ENCODE measurements at places on chromosomes 2 and 18.

DNA sequence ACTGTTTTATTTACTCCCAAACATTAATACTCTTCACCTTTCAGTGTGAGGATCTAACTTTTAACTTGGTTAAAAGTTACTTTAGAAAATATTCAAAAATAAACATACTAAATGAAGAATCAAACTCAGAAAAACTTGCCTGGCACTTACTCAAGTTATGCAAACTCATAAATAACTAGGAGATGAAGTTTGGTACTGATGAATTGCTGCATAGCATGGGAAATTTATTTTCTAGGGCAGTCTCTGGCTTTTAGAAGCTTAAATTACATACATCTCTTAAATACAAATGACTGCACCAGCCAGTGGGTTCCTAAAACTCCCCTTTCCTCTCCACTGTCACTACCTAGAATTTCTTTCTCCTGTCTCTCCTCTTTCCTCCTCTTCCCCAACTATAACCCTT is 46.7 kb upstream of the CREB1 start:
- H3K4me3 ChIP-seq = no peak overlapping the region
- H3K4me1 ChIP-seq = 0 out of 2 replicates have a peak, but pooled peaks cover 2% of the 10 kb centered on the region
- no peaks in the 10 kb centered on the region for H3K27me3 ChIP-seq
- no peak for DNase-seq
- H3K36me3 ChIP-seq = no peaks in the 10 kb centered on the region
- H3K27ac ChIP-seq = no peak overlapping the region

GRCh38 chr2:171778515-171778914 is 91.2 kb downstream of the DYNC1I2 start:
- no peak for DNase-seq
- no peaks in the 10 kb centered on the region for H3K36me3 ChIP-seq
- H3K27ac ChIP-seq = no peak overlapping the region
- H3K4me1 ChIP-seq = no peaks in the 10 kb centered on the region

DNA sequence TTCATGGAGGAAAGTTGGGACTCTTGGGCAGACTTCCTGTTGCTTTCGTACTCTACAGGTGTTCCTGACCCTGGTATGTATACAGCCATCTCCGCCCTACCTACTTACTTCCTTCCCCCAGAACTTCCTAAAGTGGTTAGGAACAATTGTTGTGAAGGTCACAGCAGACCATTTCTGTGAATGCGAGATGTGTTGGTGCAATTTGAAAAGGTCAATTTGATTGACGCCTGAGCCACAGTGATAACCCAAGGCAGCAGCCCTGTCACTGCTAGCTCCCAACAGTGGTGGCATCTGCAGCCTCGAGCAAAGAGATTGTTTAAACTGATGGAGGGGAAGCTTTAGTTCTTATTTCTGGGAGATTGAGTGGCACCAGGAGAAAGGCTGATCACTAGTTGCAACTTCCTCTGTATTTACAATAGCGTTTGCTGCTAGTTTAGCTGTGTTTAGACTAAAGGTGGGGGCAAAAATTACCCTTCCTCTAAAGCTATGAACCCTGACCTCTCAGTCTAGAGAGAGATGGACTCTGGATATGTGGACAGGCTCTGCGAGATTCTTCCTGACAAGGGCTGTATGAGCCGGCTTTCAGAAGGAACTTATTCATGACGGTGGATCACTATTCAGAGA is 78.3 kb upstream of the MAP4K3 start:
- no peak overlapping the region for H3K4me3 ChIP-seq
- H3K36me3 ChIP-seq = no peaks in the 10 kb centered on the region
- no peaks in the 10 kb centered on the region for H3K27me3 ChIP-seq
- no peak for DNase-seq

DNA sequence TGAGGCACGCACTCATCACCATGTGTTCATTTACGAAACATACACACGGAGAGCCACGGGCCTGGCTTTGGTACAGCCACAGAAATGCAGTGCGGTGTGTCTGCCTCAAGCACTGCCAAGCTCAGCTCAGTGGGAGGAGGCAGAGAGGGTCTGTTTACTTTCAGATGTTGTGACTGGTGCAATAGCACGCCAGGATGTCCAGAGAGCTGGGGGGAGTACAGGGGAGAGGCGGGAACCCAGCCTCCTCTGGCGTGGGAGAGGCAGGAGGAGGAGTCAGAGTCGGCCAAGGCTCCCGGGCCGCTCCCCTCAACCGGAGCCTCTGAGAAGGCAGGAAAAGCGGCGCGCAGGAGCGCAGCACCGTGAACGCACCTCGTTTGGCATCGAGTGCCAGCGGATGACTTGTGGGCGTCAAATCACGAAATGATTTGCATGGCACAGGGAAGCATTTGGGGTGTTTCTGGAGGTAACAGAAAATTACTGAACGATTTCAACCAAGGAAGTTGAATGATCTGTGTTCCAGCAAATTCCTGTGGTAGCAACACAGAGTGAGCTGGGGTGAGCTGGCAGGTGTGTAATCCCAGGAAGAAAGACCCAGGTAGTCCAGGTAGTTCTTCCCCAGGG is 143.0 kb downstream of the ZNF516 start:
- no peak for DNase-seq
- peaks cover 6% of the 10 kb centered on the region for H3K4me1 ChIP-seq
- H3K27ac ChIP-seq = no peak overlapping the region
- no peaks in the 10 kb centered on the region for H3K27me3 ChIP-seq
- H3K4me3 ChIP-seq = no peak overlapping the region

DNA sequence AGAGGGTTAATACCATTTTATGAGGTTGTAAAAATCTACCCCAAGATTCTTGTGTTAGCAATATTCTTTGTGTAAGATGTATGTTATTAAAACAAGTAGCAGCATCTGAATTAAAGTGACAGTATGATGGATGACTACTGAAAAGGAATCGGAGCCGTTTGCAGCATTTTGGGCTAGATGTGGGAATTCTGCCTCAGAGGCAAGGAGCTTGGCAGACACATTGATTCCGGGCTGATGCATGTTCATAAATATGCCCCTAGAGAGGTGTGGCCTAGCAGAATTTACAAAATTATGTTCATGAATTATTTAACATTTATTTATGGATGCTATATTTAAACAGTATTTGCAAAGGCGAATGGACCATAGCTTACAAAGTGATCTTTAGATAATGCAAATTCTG is 389.0 kb upstream of the ETAA1 start:
- H3K36me3 ChIP-seq = no peaks in the 10 kb centered on the region
- no peak overlapping the region for H3K4me3 ChIP-seq
- H3K4me1 ChIP-seq = no peaks in the 10 kb centered on the region
- H3K27ac ChIP-seq = no peak overlapping the region
- no peaks in the 10 kb centered on the region for H3K27me3 ChIP-seq

- DNase-seq = no peak
- H3K27me3 ChIP-seq = no peaks in the 10 kb centered on the region
- no peaks in the 10 kb centered on the region for H3K36me3 ChIP-seq
- 0 out of 2 replicates have a peak, but pooled peaks cover 2% of the 10 kb centered on the region for H3K4me1 ChIP-seq
- H3K4me3 ChIP-seq = no peak overlapping the region
These were observed 67.0 kb upstream of the TMEM200C start for GRCh38 chr18:5962362-5962761.

DNA sequence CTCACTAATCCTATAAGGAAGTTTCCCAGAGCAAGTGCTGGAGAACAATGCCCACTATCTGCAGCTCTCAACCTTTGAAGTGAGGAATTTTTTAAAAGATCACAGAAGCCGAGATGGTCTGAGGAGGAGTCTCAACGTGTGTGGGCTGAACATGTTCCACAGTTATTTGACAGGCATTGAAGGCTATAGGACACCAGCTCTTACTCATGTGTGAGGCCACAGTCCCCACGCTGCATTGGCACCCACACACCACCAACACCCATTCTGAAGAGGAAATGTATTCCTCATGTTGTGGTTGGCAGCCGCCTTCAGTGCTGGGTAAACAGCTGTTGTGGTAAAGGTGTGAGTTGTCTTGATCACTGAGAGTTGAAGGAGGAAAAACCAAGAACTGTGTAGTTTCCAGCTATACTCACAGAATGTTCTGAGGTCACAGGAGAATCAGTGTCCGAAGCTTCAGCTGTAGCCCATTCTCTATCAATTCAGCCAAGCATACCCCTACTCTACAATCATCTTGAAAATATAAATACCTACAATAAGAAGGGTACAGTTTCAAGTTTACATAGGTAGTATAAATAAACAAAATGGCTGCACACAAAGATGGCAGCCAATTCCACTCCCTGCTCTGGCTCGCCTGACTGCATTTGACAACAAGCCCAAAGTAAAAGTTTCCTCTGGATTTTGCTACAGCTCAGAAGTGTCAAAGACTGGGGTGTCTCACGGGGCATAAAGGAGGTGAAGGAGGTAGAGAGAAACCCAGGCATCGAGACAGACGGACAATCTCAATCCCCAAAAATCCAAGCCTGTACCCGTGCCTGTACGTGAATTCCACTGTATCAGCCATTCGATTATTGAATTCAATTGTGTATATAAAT is 12.1 kb downstream of the CD226 start:
- H3K36me3 ChIP-seq = no peaks in the 10 kb centered on the region
- no peak overlapping the region for H3K27ac ChIP-seq
- H3K4me3 ChIP-seq = no peak overlapping the region
- DNase-seq = no peak

DNA sequence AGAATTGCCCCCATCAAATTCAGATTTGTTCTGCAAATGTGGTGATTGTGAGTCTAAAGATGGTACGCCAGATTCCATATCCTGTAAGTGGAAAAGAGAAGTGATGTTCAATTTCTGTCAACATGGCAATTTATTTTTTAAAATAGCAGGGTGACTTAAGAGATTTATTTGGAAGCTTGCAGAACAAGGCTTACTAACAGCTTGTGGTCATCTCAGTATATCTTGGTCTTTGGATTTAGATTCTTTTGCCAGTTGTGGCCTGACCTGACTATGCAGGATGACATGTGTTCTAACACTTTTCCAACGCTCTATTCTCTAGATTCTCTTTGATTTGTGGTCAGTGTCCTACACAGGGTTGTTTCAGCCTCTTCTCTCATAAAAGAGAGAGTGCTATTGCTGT is 74.4 kb downstream of the MAP3K20 start:
- H3K27ac ChIP-seq = no peak overlapping the region
- DNase-seq = no peak

- H3K4me3 ChIP-seq = peak overlapping the region; percentile 86
- no peaks in the 10 kb centered on the region for H3K36me3 ChIP-seq
- peaks cover 15% of the 10 kb centered on the region for H3K4me1 ChIP-seq
- DNase-seq = no peak
- H3K27me3 ChIP-seq = peaks cover 4% of the 10 kb centered on the region
These were observed 1.5 kb downstream of the SFXN5 start for GRCh38 chr2:73069855-73070642.

GRCh38 chr2:112824694-112825085 is 11.9 kb downstream of the IL1B start:
- peaks cover 2% of the 10 kb centered on the region for H3K27me3 ChIP-seq
- no peaks in the 10 kb centered on the region for H3K4me1 ChIP-seq
- H3K4me3 ChIP-seq = no peak overlapping the region
- no peaks in the 10 kb centered on the region for H3K36me3 ChIP-seq
- no peak for DNase-seq

DNA sequence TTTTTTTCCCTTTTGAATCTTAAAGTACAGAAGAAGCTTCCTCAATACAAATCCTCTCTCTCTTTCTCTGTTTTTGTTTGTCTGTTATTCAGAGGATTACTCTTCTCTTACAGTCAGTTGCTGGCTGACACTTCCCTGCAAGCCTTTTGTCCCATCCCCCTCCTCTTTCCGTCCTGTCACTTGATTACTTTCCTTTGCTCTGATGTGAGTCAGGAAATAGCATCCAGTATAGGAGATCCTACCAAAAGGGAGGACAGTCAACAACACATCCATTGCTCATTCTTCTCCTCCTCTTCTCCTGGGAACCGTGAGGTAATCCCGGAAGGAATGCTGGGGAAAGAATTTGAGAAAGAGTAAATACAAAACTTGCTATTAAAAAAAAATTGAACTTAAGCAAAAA is 79.3 kb upstream of the SCN7A start:
- H3K27me3 ChIP-seq = no peaks in the 10 kb centered on the region
- H3K36me3 ChIP-seq = no peaks in the 10 kb centered on the region
- DNase-seq = no peak
- no peak overlapping the region for H3K4me3 ChIP-seq
- H3K27ac ChIP-seq = no peak overlapping the region
- no peaks in the 10 kb centered on the region for H3K4me1 ChIP-seq

GRCh38 chr2:241103176-241103595 is 1.1 kb upstream of the MTERF4 start:
- no peaks in the 10 kb centered on the region for H3K27me3 ChIP-seq
- peaks cover 5% of the 10 kb centered on the region for H3K4me1 ChIP-seq
- no peak for DNase-seq
- peaks cover 9% of the 10 kb centered on the region for H3K36me3 ChIP-seq
- no peak overlapping the region for H3K27ac ChIP-seq

GRCh38 chr2:22167256-22167655 is 1043.5 kb downstream of the TDRD15 start:
- H3K4me3 ChIP-seq = no peak overlapping the region
- no peaks in the 10 kb centered on the region for H3K36me3 ChIP-seq
- H3K27ac ChIP-seq = no peak overlapping the region
- no peaks in the 10 kb centered on the region for H3K4me1 ChIP-seq

- no peak overlapping the region for H3K4me3 ChIP-seq
- H3K4me1 ChIP-seq = no peaks in the 10 kb centered on the region
- no peak overlapping the region for H3K27ac ChIP-seq
These were observed 250.9 kb downstream of the IRS1 start for GRCh38 chr2:226548732-226549131.

DNA sequence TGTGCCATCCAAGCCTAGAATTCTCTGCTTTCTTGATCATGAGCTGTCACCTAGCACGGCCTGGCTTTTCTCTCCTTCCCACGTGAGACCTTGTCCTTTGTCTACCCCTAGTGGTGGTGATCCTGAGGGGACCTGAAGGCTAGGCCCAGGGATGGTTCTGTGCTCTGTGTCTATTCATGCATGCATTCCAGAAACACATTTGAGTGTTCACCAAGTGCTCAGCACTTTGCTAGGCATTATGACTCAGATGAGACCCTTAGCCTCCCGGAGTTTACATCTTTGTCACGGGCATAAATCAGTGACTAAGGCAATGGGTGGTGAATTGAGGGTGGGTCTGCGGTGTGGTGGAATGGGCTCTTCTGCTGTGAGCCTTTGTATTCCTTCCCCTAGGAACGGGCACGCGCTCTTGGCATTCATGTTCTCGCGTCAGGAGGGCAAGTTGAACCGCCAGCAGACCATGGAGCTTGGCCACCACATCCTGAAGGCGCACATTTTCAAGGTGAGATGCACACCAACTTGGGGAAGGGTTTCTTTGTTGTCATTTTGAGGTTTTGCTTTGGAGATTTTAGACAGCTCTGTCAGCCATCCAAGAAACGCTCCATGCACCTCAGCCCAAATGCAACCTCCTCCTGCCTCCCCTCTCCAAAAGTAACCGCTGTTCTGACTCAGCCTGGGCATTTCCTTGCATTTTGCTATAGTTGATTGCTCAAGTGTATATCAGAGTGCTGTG is 100.9 kb downstream of the WDSUB1 start:
- H3K4me3 ChIP-seq = no peak overlapping the region
- H3K36me3 ChIP-seq = no peaks in the 10 kb centered on the region
- no peaks in the 10 kb centered on the region for H3K4me1 ChIP-seq
- H3K27me3 ChIP-seq = no peaks in the 10 kb centered on the region

GRCh38 chr18:52045946-52046675 is 293.9 kb upstream of the DCC start:
- H3K36me3 ChIP-seq = no peaks in the 10 kb centered on the region
- H3K27ac ChIP-seq = no peak overlapping the region
- H3K4me3 ChIP-seq = no peak overlapping the region
- H3K27me3 ChIP-seq = no peaks in the 10 kb centered on the region
- no peaks in the 10 kb centered on the region for H3K4me1 ChIP-seq

- no peak overlapping the region for H3K4me3 ChIP-seq
- DNase-seq = no peak
- H3K27me3 ChIP-seq = no peaks in the 10 kb centered on the region
- H3K27ac ChIP-seq = no peak overlapping the region
- no peaks in the 10 kb centered on the region for H3K36me3 ChIP-seq
These were observed 136.8 kb downstream of the MEP1B start for GRCh38 chr18:32326450-32327308.

- H3K27me3 ChIP-seq = no peaks in the 10 kb centered on the region
- no peak for DNase-seq
- no peak overlapping the region for H3K27ac ChIP-seq
- no peak overlapping the region for H3K4me3 ChIP-seq
- H3K4me1 ChIP-seq = no peaks in the 10 kb centered on the region
These were observed 43.9 kb downstream of the ACVR2A start for GRCh38 chr2:147888680-147889079.

Measured in H1 (cell line).